ENCODE measurements at places on chromosomes 3 and 15.
A peak's percentile ranks its signal among the peaks of the same experiment; 100 is the strongest.

DNA sequence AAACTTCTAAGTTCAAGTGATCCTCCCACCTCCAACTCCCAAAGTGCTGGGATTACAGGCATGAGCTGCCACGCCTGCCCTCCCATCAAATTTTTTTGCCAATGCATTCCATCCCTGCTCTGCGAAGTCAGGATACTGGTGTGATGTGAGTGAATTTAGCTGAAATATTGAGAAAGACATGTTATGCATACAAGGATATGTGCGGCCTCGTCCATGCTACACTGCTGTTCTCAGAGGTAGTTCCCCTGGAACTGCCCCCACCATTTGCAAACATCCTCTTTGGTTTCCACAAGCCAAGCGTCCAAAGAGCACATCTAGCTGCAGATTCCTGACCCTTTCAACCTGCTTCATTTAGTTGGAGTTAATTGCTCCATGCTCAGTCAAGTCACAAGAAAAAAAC, 36.5 kb upstream of the BCL2A1 start:
- DNase-seq, result no peak

DNA sequence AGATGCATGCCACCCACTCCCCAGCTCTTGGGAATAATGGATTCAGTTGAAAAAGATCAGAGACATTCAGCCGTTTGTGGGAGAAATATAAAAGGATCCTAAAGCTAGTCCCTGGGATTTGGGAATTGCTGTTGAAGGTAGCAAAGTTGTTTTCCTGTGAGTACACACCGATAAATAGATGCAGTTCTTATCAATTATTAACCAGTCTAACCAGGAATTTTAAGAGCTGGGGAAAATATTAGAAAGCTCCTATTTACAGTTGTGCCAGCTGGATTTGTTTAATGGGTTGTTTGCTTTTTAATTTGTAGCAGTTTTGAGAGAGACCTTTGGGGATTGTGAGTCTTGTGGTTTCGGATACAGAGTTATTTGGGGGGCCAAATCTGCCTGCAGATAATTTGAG, 44.2 kb upstream of the SKOR1 start:
- DNase-seq, result no peak

DNA sequence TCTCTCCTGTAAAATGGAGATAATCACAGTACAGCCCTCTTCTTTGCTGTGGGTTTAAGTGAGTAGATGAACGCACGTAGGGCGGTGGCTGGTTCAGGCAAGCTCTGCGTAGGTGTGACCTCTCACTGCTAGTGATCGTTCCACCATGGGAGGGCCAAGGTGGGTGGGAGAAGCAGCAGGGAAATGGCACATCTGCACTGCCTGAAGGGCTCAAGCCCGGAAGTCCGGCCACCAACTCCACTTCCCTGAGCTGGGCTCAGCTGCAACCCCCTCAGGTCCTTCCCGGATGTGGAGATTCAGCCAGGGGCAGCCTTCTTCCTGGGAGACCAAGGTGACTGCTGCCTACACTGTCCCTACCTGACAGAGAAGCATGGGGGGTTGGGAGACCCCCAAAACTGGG, 102.9 kb downstream of the ADCY5 start:
- no peak for DNase-seq

GRCh38 chr3:70854108-70854507, 541.7 kb upstream of the MDFIC2 start:
- DNase-seq, result no peak

GRCh38 chr3:277873-278272, 81.3 kb downstream of the CHL1 start:
- DNase-seq, result no peak

DNA sequence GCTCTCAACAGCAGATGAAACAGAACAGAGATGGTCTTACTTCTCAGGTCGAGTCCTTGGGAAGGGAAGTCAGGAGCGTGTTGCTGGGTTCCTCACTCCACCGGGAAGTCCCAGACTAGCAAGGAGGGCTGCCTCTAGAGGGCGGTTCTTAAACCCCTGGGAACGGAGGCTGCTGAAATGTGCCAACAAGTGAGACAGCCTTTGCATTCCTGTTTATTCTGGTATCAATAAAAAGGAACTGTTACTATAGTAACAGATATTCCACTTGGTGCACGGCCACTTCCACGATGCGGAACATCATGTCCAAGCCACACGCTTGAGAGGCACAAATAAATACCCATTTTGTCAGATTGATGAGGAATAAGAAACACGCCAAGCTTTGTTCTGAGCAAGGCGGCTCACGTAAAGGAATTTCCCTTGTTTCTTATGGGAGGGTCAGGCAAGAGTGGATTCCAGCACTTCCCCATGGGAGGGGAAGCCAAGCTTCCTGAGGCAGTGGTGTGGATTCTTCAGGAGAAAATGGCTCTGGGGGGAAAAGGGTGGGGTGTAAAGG, at the start of gene FAM107A:
Gene FAM107A, minus strand, starts transcription at position 123 of the 553 bp plus-strand sequence. CDS start 7,531 bp downstream, outside the sequence.
- peak; percentile 22 for DNase-seq

- no peak for DNase-seq
Observed at GRCh38 chr3:132211896-132212295, 105.3 kb upstream of the ACP3 start.

GRCh38 chr15:66071160-66071920, 182.2 kb downstream of the MEGF11 start:
- DNase-seq, result no peak

DNA sequence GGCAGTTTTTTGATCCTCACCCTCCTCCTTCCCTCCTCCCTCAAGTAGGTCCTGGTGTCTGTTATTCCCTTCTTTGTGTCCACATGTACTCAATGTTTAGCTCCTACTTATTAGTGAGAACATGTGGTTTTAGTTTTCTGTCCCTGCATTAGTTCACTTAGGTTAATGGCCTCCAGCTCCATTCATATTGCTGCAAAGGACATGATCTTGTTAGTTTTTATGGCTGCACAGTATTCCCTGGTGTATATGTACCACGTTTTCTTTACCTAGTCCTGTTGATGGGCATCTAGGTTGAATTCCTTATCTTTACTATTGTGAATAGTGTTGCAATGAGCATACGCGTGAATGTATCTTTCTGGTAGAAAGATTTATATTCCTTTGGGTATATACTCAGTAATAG, 61.7 kb upstream of the FGF7 start:
- no peak for DNase-seq

GRCh38 chr3:76043746-76044145, 258.4 kb upstream of the ZNF717 start:
- no peak for DNase-seq

GRCh38 chr3:51751287-51751686, 27.8 kb downstream of the IQCF6 start:
- DNase-seq, result no peak

DNA sequence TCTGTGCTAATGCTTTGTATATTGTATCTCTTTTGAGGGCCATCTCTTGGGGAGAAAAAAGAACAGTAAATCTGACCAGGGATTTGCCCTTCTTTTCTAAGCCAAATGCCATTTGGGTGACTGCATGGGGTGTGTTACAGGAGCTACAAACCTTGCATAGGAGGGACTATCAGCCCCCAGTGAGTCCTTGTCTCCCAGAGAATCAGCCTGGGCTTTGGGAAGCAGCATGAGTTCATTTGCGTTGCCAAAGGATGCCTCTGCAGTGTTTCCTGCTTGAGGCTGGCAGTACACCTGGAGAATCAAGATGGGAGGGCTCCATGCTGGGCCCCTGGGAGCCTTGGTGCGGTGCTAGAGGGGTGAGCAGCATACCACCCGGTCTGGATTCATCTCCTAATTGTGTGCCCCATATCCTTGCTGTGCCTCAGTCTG, 49.6 kb upstream of the POLG start:
- DNase-seq, result no peak

DNA sequence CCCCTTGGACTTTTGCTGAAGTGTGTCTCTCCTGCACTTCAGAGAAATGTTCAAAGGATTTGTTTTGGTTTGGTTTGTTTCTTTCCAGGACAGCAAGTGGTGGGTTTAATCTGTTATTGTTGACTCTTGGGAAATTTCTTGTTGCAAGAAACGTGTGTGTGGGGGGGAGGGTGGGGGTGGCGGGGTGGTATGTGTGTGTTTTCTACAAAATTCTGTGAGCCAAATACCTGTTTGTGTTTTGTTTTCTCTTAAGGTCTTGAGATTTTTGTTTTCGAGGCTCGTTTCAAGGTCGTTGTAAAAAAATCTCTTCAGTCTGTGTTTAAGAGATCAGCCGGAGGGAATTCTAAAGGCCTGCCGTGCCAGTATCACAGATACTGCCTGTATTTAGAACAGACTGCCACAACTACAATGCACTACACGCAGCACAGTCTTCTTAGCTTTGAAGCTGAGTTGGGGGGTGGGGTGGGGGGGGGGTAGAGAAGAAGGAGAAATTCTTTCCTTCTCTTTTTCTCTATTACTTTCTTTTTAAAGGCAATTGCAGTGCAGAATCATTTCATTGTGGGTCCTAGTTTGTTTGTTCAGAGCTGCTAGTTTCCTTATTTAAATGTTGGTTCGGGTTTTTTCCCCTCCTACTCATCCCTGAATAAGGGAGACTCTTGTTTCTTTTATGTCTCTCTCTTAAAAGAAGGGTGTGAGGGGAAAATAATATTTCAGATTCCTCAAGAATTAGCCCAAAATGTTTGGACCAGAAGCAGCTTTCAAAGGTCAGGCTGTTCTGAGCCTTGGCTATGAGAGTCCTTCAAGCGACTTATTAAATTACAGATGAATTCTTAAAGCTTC, 1.4 kb upstream of the BCL6 start:
- peak; percentile 91 for DNase-seq

DNA sequence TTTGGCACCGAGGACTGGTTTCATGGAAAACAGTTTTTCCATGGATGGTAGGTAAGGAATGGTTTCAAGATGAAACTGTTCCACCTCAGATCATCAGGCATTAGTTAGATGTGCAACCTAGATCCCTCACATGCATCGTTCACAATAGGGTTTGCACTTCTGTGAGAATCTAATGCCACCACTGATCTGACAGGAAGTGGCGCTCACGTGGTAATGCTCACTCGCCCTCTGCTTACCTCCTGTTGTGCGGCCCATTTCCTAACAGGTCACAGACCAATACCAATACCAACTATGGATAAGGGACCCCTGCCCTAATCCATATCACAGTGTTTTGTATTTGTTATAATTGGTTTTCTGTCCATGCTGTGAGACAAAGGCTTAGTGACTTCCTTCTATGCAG, 58.9 kb downstream of the SLMAP start:
- DNase-seq, result no peak

DNA sequence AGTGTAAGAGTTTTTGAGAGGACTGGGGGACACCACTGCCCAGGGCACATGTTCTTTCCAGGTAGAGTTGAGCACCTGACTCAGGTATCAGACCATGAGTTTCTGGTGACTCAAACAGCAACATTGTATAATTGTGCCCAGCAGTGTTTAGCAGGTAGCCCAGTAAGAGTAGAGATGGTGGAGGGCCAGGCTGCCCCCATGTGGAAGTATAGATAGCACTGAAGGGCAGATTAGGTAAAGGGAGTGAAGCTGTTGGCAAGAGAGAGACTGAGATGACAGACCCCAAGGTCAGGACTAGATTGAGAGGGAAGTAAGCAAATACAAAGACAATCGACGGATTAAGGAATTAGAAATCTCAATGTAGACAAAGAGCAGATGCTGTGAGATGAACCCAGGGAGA, 74.6 kb downstream of the TRIM42 start:
- no peak for DNase-seq

DNA sequence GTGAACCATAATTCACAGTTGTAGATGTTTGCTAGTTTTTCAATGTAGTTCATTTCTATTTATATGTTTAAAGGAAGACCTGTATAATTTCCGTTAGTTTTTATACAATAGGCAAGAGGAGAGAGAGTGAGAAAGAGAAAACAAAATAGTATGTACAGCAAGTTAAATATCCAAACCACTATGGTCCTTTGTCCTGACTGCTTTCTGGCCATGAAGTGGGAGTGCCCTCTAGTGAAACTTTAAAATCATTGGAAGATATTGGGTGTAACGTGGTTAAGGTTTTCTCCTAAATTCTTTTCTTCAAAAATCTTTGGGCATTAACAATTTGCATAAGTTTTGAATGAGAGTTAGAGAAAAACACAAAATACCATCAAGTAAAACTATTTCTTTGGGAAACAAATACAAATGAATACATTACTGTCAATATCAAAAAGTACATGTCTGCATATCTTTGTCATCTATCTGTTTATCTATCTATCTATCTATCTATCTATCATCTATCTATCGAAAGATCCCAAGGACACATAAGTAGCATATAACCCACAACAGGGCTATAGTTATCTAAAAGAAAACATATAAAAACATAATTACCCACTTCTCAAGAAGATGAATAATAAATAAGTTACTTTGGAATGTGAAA, 534.6 kb upstream of the ATP11B start:
- peak; percentile 6 for DNase-seq

DNA sequence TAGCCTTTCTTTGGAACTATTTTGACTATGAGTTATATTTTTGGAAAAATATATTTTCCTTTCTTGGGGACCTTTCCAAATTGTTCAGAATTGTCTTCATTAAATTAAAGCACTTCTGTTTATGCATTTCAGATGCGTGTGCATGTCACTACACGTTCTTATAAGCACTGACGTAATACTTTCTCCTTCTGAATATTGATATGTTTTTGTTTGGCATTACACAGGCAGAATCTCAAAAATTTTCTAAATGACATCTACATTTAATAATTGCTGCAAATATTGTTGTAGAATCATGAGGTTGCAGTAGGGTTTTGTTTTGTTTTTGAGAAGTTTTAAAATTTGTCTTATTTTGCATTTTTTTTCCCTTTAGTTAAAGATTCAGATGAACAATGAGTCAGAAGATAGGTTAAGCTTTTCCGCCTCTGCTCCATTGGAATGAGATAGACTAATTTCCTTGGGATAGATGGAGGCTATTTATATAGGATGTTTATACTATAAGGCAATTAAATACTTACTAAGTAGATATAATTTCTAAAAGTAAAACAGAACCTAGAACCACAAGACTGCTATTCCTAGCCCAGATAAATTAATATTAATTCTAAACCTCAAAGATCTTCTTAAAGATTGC, 110.8 kb downstream of the MBNL1 start:
- no peak for DNase-seq

- DNase-seq, result no peak
Observed at GRCh38 chr3:133758568-133758928, 12.4 kb downstream of the TF start.

GRCh38 chr3:71847794-71848193, 62.8 kb upstream of the PROK2 start:
- DNase-seq, result no peak

DNA sequence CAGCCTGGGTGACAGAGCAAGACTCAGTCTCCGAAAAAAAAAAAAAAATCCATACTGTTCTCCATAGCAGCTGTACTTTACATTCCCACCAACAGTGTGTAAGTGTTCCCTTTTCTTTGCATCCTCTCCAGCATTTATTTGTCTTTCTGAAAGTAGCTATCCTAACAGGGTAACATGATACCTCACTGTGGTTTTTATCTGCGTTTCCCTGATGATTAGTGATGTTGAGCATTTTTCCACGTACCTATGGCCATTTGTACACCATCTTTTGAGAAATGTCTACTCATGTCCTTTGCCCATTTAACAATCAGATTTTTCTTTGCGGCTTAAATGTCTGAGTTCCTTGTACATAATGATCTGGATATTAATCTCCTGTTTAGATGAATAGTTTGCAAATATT, 119.3 kb downstream of the RFX7 start:
- no peak for DNase-seq

Measured in suppressor macrophage treated with lipopolysaccharide for 1 hour (primary cell).